ENCODE measurements at places on chromosomes 16 and 17.

- no peak for DNase-seq
Measured at GRCh38 chr17:17453088-17453487, 23.7 kb upstream of the MED9 start.

DNA sequence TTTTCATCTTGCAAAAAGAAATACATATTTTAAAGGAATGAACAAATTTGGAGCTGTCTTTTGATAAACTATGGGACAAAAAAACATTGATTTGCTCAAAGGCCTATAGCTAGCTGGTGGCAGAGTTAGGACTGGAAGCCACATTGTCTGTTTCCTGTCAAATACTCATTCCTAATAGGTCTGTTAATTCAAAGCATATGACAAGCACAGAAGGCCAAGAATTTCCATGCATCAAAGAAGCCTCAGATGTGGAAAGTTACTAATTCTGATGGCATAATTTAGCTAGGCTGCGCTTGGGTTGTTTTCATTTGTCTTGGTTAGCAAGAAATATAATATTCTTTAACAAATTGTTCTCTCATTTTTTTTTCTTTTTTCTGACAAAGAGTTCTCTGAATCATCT, 98.0 kb downstream of the CDK5R1 start:
- DNase-seq: no peak

DNA sequence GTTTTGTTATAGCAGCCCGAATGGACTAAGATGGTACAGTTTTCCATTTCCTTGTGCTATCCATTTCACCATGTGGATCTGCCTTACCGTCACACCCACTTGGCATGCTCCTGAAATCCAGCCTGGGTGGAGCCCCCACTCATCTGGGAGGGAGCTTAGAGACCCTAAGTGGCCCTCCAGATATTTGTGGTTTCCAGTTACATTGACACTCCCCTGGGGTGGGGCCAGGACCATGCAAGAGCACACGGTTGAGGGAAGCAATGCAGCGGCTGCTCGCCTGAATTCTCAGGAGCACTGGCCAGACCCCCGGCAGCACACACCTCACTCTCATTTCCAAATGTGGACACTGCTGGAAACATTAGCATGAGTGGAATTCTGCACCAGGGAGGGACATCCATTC, 231.1 kb downstream of the UTP18 start:
- no peak for DNase-seq

- no peak for DNase-seq
Measured at GRCh38 chr16:56591377-56592060, 2.2 kb downstream of the MT3 start.

DNA sequence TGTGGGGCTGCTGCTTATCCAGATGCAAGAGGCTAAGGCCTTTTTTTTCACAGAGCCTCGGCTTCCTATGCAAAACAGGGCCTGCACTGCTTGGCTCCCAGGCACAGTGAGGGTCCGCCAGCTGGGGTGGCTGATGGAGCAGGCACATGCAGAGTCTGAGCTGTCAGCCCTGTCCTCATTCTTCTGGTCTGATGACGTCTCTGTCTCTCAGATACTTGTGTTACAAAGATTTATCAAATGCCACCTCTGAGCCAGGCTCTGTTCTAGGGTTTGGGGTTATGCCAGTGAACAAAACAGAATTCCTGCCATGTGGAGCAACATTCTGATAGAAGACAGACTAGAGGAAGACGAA, 4.8 kb downstream of the RNF40 start:
- DNase-seq: no peak

DNA sequence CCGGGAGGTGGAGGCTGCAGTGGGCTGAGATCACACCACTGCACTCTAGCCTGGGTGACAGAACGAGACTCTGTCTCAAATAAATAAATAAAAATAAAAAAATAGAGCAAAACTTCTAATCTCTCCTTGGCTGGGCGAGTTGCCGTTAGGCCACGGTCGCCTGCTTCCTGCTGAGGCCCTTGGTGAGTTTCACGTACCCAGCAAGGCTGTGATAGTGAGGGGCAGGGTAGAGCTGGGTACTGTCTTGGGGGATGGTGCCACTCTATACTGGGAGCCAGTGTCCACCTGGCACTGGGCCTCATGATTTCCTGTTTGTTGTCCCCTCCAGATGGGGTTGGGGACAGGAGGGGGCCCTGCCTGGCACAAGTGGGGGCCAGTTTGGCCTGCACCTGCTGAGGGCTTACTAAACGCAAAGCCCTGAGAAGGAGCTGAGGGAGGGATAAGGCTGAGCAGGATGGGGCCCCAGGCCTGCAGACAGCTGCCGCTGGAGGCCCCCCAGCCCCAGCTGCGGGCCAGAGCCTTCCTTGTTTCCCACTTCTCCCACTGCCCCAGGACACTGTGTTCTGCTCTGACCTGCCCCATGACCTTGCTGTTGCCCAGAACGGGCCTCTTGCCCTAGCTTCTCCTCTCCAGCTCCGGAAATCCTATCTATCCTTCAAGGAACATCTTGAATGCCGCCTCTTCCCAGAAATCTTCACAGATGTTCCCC, 25.4 kb downstream of the GJD3 start:
- no peak for DNase-seq

DNA sequence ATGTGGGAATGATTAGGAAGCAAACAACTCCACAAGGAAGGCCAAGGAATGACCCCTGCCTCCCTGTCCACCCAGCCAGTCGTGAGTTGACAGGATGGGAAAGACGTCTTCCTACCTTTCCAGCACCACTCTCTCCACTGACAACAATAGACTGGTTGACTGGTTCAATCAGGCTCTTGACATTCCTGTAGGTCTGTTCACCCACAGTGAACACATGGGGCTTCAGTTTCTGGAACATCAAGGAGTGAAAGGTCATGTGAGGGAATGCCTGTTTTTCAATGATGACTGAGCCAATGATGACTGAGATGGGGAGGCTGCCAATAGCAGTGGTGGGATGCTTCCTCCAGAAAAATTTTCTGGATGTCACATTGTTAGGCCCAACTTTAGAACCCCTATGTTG, 9.6 kb downstream of the MYO19 start:
- no peak for DNase-seq

GRCh38 chr17:69812240-69812837, 262.7 kb upstream of the KCNJ16 start:
- no peak for DNase-seq

DNA sequence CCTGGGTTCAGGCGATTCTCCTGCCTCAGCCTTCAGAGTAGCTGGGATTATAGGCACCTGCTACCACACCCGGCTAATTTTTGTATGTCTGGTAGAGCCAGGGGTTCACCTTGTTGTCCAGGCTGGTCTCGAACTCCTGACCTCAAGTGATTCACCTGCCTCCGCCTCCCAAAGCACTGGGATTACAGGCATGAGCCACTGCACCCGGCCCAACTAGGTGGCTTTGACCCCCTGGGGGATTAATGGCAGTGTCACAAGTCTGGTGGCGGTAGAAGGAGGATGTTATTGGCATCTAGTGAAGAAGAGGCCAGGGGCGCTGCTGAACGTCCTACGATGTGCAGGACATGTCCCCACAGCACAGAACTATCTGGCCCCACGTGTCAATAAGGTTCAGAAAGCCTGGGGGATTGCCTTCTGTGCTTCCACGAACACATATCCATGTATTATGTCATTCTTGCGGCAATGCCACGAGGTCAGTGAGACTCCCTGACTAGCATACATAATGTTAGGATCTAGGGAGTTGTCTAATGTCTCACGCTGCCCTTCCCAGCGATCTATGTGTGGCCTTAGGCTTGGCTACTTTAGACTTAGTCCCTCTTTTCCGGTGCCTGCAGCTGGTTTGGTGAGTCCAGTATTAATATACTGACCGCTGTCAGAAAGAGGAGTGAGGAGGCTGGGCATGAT, 75.8 kb downstream of the ABCC6 start:
- DNase-seq: no peak

GRCh38 chr16:82152196-82152595, 17.8 kb downstream of the MPHOSPH6 start:
- DNase-seq: no peak

GRCh38 chr16:49723310-49723709, 132.6 kb downstream of the ZNF423 start:
- no peak for DNase-seq

DNA sequence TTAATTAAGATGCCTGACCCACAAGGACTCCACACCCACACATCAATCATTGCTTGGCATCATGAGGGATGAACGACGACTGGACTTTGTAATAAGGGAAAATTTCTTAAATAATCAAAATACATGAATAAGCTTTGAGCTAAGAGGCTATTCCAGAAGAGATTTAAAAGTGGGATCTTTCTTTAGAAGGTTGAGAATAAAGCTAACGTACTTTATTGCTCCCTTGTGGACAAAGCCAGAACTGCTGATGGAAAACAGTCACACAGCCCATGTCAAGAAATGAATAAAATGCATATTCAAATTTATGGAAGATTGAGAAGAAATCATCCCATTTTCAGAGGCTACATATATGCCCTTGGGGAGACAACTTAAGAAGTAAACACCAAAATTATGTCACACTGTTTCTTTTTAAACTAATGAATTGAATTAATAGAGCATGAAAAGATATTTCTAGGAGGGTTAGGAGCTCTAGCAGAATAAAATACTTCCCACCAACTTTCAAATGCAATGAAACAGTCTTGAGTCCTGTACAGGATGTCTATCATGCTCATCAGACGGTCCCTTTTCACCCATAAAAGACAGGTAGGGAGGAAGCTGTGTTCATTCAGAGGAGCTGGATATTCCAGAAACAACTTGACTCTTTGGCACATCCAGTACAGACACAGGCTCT, 60.2 kb upstream of the PHOSPHO1 start:
- peak; percentile 55 for DNase-seq

DNA sequence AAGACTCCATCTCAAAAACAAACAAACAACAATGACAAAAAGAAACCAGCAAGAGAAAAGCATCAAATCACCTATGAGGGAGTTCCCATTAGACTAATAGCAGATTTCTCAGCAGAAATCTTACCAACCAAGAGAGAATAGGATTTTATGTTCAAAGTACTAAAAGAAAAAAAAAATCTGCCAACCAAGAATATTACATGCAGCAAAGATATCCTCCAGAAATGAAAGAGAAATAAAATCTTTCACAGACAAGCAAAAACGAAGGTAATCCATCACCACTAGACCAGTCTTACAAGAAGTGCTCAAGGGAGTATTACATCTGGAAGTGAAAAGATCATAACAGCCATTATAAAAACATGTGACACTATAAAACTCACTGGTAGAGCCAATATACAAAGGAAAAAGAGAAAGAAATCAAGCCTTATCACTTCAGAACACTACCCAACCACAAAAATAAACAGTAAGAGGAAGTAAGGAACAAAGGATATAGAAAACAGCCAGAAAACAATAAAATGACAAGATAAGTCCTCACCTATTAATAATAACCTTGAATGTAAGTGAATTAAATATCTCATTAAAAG, 66.3 kb downstream of the STX8 start:
- DNase-seq: no peak

GRCh38 chr16:474420-475122, 49.1 kb downstream of the RAB11FIP3 start:
- no peak for DNase-seq

DNA sequence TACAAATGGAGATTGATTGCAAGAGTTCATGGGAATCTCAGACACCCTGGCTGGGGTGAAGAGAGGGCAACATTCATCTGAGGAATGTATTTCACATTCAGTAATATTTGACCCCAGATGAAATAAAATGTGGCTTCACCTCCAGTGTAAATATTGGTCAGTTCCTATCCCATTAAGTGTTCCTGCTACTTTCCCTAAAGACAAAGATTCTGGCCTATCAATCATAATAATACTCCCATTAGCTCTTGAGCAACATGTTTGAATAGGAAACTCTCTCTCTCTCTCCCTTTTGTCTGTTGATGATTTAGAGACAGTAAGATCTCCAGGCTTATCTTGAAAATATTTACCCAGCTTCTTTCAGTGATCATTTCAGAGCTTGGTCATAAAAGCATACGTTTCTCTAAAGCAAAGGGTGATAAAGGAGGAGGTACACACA, 70.1 kb downstream of the KCNJ2 start:
- peak; percentile 26 for DNase-seq

GRCh38 chr17:63918305-63918704, 334 bp downstream of the GH1 start:
- no peak for DNase-seq

DNA sequence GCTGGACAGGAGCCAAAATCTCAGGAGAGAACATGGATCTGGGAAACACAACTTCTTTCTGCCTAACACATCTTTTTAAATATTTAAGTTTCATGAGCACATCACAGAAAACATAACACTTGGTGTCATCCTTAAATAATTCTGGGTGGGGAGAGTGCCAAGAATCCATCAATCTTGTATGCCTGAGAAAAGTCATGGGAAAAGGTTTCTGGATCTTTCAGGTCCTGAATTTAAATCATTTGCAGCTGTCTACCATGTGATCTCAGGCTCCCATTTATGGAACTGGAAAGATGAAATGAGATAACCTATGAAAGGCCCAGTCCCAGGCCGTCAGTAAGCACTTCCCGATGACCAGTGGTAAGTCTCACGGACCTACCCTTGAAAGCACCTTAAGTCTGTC, 15.1 kb downstream of the CDH11 start:
- DNase-seq: no peak

GRCh38 chr17:74742153-74742515, 5.1 kb downstream of the RAB37 start:
- peak; percentile 83 for DNase-seq

GRCh38 chr16:8565498-8565897, 24.8 kb downstream of the TMEM114 start:
- peak; percentile 66 for DNase-seq

DNA sequence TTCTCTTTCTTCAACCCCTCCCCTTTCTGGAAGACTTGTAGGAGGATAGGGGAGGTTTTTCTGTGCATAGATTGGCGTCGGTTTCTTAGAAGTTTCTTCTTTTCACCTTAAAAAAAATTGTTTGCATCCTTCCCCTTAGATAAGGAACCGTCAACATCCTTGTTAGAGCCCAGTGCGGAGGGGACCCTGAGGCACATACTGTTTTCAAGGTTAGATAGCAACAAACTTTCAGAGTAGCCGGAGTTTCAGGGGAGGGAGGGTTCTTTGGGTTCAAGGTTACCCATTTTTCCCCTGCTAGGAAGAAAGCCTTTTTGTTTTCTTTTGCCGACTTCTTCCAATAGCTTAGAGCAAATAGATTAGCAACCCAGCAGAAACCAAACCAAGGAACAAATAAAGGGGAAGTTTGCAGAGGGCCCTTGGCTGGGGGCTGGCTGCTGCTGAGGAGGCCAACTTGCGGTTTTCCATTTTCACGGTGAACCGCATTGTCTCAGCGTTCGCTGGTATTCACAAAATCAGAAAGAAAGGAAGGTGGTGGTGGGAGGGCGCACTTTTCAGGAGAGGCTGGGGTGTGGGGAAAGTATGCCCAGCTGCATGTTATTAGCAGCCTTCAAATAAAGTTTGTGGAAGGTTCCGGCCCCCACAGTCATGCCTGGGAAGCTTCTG, 28.8 kb downstream of the MSI2 start:
- no peak for DNase-seq
